ENCODE measurements at places on chromosomes 13 and 19.

DNA sequence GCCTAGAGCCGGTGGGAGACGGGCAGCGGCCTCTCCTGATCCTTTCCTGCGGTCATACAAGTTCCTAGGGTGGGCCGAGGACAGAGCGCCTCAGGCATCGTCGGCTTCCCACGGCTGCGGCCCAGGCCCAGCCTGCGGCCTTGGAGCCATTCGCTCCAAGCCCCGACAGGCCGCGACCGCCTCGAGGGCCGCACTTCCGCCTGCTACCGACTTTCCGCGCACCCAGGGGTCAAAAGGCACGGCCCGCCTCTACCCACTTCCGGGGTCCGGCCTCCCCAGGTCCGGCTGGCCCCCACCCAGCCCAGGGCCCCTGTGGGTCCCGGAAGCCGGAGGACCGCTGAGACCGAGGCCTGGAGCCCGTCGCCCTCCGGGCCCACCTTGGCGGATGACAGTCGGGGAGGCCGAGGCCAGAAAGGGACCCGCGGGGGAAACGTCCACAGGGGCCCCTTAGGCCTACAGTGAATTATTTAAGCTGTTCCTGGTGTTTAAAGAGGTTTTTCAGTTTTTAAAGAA, 16.2 kb downstream of the ZIC2 start:
- no peak for DNase-seq

GRCh38 chr13:28531077-28531844, 36.3 kb upstream of the FLT1 start:
- peak; percentile 70 for DNase-seq

- peak; percentile 54 for DNase-seq
Measured at GRCh38 chr19:21256722-21257121, 72.5 kb downstream of the ZNF708 start.

GRCh38 chr19:13029893-13030292, 34.6 kb downstream of the NFIX start:
- no peak for DNase-seq

DNA sequence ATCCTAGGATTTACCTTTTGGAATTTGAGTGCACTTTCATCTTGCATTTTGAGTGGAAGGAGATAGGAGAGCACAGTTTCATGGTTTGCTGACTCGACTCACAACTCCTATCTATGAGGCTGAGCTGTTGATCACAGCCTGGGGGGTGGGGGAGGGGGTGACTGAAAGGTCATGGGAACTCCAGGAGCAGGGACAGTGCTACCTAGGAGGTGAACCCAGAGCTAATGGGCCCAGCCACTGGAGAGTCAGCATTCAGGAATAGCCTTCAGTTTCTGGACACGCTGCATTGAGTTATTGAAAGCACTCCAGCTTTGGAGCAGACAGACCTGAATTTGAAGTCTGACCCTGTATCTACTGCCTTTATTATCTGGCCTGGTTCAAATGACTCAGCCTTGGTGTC, 339.9 kb downstream of the SLC7A1 start:
- DNase-seq, result no peak

- no peak for DNase-seq
Measured at GRCh38 chr19:4015705-4016402, 8.3 kb downstream of the PIAS4 start.

DNA sequence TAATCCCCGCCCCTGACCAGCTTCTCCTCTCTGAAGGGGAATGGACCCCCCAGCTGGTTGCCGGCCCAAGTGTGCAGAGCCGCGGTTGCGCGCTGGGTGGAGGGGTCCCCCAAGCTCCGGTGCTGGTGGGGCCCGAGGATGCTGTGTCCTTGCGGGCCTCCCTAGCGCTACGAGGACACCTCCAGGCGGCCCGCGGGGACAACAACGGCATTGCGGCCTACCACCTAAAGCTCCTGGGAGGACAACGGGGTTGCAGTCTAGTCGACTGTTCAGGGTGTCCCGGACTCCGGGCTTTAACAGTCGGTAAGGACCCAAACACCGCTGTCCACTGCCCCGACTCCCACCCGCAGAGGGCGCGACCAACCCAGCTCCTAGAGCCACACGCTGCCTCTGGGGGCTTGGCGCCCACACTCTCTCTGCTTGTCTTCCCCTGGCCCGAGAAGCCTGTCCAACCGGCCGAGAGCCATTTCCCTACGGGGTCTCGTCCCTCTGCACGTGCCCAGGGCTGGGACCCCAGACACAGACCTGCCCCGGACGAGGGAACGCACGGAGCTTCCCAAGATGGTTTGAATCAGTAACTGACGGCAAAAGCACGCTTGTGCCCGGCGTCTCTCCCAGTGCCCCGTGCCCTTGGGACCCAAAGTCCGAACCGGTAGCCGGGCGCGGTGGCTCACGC, 927 bp upstream of the SDHAF1 start:
- DNase-seq, result no peak

DNA sequence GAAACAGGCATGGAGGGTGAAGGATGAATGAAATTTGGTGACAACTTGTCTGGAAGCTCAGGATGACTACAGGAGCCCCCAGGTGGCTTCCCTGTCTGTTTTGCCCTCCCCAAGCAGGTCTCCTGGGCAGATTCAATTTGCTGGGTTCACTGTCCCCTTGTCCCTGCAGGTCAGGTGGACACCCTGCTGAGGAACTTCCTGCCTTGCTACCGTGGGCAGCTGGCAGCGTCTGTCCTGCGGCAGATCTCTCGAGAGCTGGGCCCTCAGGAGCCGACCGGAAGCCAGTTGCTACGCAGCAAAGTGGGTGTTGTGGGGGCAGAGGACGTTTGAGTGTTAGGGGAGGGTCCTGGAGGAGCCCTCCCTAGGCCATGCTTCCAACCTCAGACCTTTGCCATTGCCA, 19.1 kb downstream of the PGLS start:
- DNase-seq, result peak; percentile 21

GRCh38 chr13:31172535-31172934, 10.8 kb upstream of the HSPH1 start:
- peak; percentile 94 for DNase-seq

GRCh38 chr13:95185851-95186250, 115.4 kb downstream of the ABCC4 start:
- no peak for DNase-seq

GRCh38 chr19:58513694-58514563, 2.1 kb upstream of the SLC27A5 start:
- DNase-seq, result peak; percentile 74

DNA sequence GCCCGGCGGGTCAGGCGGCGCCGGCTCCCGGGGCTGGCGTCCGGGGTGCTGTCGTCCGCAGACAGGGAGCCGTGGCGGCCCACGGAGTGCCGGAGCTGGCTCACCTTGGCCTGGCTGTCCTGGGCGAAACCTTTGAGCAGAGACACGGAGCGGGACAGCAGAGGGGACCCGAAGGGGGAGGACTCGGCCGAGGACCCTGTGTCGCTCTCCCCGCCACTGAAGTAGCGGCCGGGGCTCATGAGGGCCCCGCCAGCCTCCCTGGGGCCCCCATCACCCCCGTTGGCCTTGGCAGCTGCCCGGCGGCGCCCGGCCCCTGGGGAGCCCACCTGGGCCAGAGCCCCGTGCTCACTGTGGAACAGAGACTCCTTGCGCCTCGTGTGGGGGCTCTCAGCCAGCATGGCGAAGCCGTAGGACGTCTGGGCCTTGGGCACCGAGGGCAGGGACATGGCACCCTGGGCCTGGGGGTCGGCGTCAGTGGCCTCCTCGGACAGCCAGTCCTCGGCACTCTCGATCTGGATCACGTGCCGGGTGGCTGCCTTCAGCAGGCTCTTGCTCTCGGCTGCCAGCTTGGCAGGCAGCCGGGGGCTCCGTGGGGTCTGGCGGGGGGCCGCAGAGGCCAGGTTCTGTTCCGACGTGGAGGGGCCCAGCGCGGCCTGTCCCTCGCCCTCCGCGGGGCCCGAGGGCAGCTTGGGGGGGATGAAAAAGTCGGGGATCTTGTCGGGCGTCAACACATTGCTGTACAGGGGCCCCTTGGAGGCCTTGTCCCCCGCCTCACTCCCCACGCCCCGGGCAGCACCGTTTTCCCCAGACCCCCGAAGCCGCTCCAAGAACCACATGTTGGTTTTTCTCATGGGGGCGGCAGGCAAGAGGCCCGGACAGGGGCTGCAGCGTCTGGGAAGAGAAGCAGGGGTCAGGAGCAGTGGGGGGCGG, 1.2 kb downstream of the C2CD4C start:
- DNase-seq, result no peak

- DNase-seq, result no peak
Measured at GRCh38 chr13:73667756-73668155, 466.4 kb downstream of the KLF12 start.

- DNase-seq, result no peak
Measured at GRCh38 chr13:29791508-29791907, 58.9 kb downstream of the UBL3 start.

GRCh38 chr13:110286833-110287819, 19.8 kb downstream of the COL4A1 start:
- no peak for DNase-seq

DNA sequence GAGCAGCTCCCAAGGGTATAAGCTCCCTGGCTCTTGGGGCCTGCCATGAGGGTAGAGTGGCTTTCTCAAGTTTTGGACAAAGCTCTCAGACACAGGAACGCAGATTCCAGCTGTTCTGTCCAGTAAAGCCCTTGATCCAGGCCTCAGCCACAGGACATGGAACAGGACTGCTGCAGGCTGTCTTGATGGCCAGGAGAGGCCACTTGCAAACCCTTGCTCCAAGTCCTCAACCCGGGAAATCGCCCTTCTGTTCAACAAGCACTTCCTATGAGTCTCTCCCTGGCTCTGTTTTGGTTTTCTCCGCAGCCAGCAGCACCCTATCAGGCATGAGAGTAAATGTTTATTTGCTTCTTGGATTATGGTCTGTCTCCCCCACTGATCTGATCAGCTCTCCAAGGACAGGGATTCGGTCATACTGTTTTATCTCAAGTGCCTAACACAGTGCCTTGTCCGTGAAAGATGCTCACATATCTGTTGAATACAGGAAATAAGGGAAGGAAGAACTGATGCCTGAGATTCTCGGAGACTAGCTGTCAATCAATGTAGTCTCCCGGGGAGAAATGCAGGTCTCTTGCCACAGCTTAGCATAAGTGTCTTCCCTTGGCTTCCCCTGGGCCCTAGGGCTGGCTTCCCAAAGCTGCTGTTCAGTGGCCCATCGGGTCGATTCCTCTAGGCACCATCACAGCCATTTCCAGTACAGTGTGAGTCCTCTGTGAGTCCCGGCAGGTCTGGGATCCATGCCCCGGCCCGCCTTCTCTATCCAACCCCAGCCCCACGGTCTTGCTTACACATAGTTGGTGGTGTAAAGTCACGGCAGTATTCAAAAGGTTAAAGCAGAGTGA, 90.8 kb downstream of the TSHZ3 start:
- no peak for DNase-seq

- no peak for DNase-seq
Measured at GRCh38 chr13:60787083-60787482, 390.1 kb downstream of the TDRD3 start.

DNA sequence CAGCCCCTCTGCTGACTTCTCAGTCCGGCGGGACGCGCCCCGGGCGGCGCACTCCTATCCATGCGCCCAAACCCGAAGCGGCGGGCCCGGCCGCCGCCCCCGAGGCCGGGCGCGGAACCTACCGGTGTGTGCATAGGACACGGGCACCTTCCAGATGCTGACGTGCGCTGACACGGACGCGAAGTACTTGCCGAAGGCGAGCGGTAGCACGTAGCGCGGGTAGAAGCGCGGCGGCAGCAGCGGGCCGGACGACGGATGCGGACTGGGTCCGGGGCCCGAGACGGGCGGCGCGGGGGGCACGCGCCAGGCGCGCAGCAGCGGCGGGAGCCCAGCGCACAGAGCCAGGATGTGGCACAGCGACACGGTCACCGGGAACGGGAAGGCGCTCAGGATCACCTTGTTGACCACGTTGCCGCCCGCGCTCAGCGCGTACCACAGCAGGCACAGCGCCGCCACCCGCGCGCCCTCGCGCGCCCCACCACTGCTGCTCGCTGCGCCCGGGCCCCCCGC, 338 bp downstream of the SLC35E1 start:
- DNase-seq, result peak; percentile 33

DNA sequence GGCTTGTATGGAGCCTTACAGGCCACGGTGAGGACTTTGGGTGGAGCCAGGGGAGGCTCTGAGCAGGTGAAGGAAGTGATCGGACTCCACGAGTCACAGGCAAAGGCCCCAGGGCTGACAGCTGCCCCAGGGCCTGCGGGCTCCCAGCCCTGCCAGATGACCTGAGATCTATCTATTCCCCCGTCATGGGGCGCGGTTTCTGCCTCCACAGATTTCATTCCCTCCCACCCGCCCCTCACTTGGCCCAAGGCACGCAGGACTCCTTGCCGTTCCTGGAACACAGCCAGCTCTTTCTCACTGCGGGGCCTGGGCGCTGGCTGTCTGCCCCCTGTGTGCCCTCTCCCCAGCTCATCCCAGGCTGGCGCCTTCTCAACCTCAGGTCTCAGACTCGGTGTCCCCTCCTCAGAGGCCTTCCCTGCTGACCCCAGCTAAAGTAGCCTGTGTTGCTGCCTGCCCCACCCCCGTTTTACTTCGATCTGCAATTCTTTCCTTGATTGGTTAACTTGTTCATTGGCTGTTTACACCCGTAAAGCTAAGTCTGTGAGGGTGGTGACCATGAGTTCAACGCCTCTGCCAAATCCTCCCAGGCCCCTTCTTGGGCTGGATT, 13.9 kb upstream of the PAK4 start:
- DNase-seq, result no peak

DNA sequence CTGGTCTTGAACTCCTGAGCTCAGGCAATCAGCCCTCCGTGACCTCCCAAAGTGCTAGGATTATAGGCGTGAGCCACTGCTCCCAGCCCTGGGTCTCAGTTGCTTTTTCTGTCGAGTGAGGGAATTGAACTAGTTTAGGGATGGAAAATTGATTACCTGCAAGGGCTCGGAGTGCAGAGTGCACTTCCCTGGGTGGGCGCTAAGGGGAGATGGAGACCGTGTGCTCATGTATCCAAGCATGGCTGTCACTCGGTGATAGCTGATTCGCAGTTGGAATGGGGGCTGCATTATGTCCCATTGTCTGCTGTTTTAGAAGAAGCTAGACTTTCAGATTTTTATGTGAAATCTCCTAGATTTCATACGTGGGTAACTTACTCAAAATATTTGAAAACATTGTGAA, 139.9 kb upstream of the RFC3 start:
- no peak for DNase-seq

DNA sequence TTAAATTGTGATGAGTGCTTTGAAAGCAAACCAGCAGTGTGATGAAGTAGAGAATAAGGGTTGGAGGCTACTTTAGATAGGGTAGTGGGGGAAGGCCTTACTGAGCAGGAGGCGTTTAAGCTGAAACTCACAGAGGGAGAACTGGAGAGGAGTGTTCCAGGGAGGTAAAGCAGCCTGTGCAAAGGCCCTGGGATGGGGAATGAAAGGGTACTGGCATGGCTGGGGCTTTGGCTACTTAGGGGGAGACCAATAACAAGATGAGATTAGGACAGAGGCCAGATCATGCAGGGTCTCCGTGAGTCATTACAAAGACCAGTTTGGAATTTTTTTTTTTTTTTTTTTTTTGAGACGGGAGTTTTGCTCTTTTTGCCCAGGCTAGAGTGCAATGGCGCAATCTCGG, 1.1 kb downstream of the PPP5C start:
- no peak for DNase-seq

GRCh38 chr19:14554382-14554812, 17.5 kb downstream of the NDUFB7 start:
- DNase-seq, result no peak

- peak; percentile 95 for DNase-seq
Measured at GRCh38 chr13:50410921-50411746, 395.9 kb downstream of the KCNRG start.

GRCh38 chr19:41784312-41784711, 12.1 kb upstream of the CEACAM3 start:
- DNase-seq, result no peak

- peak; percentile 77 for DNase-seq
Measured at GRCh38 chr13:43785650-43786471, 911 bp downstream of the ENOX1 start.

GRCh38 chr13:83065108-83065507, 817.2 kb downstream of the SLITRK1 start:
- peak; percentile 69 for DNase-seq

GRCh38 chr19:1825909-1826556, 14.0 kb upstream of the ATP8B3 start:
- peak; percentile 65 for DNase-seq

All from EL (cell line).